Stimulated activated CD4-positive, alpha-beta T cell treated with anti-CD3 and anti-CD28 coated beads, Interleukin-1b, Interleukin-23, amount 100 ng/mL, for 1 hour (primary cell): ENCODE measurements at places on chromosomes 4 and X.

DNA sequence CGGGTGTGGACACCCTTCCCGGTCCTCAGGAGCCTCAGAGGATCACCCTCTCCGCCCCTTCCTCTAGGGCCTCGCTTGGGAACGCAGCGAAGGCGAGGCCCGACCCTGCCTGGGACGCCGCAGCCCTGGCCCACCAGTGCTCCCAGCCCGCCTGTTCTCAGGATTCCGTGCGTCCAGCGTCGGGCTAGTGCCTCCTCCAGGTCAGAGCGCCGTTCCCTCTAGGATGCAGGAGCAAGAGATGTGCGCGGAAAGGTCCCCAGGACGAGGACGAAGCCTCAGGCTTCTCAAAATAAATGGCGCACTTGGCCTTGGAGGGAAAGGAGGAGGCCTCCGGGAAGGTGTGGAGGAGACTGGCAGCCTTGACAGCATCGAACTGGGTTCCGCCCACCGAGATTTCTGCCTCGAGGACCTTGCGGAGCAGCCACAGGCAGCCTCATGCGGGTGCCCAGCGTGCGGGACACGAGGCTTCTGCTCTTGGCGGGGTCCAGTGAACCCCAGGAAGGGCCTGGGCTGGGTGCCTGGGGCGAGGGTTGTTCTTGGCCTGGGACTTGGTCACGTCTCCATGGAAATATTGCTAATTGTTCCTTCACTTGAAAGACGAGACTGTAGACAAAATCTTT lies 35.1 kb downstream of the PITX2 start:
- DNase-seq: no peak

DNA sequence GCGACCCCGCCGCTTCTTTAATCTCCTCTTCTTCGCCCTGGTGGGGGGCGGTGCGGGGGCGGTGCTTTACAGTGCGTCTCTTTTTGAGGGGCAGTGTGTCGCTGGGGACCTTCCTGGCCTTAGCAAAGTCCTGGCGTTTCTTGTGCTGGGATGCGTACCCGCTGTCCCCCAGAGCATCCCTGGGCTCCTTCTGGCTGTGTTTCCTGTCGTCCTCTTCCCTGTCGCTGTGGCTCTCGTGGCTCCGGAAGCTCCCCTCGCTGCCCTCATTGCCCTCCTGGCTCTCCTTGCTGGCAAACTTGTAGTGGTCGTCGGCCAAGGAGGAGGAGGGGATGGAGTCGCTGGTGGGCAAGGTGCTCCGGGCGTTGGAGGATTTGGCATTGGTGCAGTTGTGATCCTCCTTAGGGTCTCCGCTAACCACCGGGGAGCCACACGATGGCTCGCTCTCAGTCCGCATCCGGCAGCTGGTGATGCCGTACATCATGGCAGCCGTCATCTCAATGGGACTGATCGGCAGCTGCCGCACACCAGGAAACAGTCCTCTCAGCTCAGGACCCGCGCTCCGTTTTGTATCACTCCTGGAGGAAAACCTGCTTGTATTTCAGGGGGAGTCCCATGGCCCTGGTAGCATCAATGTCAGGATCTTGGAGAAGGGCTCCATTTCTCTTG lies 30.4 kb upstream of the TMSB15A start:
- DNase-seq: no peak

DNA sequence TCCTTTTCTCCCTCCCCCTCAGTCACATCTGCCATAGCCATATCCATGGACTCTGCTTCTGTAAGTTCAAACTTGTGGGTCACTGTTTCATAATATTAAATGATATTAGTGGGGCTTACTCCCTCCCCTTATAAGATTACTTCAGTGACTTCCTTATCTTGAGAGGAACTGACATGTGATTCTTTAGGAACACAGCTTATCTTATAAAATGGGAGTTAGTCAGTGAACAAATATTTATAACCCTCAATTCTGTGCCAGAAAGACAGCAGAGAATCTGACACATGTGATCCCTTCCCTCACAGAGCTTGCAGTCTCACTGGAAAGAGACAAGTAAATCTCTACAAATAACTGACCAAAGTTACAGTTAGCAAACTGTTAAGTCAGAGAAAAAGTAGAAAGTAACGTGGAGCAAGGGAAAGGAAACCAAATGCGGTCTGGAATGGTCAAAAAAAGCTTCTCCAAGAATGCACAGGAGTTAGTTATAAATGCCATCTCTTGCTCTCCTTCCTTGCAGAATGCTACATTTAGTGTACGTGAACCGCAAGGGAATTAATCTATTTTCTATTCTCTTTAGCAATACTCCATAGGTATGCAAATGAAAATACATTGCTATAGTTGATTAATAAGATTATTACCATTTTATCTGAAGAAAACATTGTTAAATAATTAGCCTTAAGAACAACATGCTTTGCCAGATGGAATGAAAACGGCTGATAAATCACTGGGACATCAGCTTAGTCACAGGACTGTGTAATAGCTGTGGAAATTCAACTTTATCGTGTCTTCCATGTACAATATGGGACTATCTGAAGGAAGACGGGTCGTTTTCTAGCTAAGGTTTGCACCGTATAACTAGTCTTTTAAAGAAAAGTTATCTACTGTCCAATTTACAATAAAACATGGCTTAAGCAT lies 29.0 kb downstream of the SGMS2 start:
- no peak for DNase-seq

DNA sequence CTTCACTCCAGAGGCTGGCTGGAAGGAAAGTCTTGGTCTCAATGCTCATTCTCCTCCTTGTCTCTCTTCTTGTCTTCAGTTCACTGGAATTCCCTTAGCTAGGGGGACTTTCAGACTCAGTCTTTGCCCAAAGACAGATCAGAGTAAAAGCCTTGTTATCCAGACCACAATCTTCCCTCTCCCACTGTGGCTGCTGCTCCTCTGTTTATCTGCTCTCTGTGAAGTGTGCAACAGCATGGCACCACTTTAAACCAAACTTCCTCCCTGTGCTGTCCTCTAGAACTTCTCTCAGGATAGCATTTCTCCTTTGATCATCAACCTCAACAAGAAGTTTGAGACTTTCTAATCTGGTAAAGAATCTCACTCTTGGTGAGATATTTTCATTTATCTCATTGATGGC lies 530.1 kb upstream of the SLIT2 start:
- DNase-seq: no peak

DNA sequence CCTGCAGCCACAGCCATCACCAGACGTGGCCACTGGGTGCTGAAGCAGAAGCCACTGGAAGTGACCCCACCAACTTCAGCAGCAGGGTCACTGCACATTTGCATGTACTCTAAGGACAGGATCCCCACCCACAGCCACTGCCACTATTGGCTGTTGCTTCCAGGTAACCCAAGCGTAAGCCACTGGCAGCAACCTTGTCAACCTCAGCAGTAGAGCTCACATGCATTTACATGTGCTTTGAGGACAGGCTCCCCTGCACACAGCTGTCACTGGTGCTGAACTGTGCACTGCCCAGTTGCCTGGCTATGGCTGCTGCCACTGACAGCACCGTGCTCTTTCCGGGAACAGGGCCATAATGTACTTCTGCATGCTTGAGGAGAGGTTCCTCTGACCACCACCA lies 332.4 kb upstream of the DMD start:
- DNase-seq: no peak

DNA sequence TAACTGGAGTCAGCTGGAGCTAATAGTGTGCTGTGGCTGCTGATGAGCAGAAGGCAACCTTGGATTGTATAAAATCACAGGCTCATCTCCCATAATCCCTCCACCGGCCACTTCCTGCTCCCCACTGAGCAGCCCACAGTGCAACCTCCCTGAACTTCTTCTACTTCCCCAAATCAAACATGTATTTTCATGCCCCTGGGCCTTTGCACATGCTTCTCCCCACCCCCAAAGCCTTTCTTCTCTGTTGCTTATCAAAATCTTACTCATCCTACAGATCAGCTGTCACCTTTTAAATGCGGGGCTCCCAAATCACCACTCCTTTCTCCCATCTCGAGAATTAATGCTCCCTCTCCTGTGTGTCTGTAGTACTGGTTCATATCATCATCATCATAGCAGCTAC lies 35.8 kb downstream of the RHOH start:
- DNase-seq: no peak

DNA sequence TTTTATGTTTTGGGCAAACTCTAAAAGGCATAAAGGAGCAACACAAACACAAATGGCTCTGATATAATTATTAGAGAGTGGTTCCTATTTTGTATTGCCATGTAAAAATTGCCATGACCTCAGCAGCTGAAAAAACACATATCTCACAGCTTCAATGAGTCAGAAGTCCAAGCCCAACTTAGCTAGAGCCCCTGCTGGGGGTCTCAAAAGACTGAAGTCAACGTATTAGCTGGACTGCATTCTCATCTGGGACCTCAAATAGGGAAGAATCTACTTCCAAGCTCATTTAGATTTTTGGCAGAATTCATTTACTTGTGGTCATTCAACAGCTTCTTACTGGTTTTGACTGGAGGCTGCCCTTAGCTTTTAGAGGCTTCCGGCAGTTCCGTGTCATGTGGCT lies 47.4 kb downstream of the FREM3 start:
- no peak for DNase-seq

DNA sequence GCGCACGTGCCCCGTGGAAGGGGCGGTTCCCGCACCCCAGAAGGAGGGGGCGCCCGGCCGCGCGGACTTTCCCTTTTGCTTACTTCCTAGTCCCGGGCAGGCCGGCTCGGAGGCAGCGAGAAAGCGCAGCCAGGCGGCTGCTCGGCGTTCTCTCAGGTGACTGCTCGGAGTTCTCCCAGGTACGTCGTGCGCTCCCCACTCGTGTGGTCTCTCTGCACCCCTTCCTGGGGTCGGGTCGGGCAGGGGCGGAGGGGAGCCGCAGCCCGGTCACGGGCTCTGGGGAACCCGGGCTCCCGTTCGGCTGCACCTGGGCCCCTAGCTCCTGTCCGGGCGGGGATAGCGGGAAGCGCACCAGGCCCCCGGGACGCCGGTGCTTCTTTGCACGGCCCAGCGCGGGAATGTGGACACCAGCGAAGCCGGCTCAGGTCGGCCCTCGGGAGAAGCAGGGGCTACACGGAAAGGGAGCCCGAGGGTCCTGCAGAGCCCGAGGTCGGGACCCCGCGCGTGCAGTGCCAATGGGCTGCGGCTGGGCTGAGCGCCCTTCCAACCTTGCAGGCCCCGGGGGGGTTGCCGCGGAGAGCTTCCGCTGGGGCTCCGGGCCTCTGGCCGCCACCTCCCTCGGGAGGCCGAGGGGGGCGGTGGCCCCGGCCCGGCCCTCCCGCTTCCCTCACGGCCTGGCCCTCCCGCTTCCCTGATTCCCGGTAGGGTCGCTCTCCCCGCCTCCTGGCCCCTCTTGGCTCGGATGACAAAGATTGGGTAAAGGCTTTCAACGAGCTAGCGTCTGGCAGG lies at the start of gene TLR2:
TSS of gene TLR2 (plus strand) at position 99 of the 789 bp plus-strand sequence. CDS start 18,628 bp downstream, outside the sequence.
- peak; percentile 33 for DNase-seq

DNA sequence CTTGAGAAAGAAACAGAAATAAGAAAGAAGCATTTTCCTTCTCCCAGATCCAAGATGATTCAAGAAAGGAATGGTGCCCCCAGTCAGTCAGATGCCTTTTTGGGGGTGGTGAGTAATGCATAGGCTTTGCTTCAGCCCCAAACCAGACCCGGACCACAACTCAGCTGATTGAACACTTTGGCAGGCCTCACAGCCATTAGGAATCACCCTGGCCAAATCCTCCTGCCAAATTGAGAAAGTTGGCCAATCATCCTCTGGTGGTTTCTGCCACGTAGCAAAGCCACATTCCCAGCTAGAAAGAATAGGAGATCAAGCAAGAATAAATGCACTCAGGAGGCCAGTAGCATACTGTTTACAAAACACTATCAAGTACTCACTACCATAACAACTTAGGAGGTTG lies 33.7 kb downstream of the FRMD7 start:
- no peak for DNase-seq

DNA sequence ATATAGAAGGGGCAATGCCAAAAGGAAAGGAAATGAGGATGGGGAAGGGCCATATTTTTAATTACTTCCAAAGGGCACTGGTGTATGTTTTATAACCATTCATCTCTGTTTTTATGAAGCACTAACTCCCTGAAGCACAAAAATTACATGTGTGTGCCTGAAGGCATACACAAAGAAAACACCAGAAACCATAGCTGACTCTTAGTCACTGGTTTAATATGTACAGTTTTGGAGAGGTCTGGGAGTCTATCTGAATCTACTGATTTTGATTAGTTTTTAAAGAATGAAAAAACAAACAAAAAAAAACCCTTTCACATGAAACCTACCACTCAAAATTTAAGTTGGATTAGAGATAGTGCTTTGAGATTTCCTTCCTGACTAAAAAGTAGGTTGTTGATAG lies 438.7 kb downstream of the RPA4 start:
- DNase-seq: no peak

DNA sequence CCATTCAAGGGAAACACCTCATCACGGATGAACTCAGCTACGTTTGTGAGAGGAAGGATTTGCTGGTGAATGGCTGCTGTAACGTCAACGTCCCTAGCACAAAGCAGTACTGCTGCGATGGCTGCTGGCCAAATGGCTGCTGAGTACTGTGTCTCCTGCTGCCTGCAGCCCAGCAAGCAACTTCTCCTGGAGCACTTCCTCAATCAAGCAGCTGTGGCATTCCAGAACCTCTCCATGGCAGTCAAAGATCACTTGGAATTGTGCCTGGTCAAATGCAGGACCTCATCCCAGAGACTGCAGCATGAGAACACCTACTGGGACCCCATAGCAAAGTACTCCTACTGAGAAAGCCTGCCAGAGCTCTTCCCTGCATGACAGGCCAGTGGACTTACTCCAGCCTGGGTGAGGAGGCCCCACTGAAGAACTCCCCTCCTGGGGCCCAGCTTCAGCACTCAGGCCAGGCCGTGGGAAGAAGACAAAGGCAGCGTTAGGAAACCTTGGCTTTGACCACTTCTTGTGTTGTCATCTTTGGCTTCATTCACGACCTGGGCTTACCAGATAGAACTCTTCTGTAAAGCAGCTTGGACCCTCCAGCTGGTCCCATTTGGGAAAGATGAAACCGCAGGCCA lies 244.3 kb downstream of the RBMX2 start:
- no peak for DNase-seq

DNA sequence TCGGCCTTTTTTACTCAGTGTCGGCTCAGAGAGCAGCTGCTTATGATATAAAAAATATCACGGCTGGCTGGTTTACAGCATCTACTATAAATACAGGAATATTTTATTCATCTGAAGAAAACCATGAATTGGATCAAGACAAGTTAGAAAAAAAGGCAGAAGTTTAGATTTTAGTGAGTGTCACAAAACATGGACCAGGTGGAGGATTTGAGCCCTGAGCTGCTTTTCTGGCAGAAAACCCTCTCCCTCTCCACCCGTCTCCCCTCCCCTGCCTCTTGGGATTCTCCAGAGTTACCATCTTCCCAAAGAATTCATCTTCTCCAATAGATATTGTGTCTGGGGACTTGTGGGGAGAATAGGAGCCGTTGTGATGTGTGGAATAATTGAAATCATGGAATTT lies 142.8 kb upstream of the RAI2 start:
- no peak for DNase-seq
